ENCODE measurements at places on chromosomes 6 and 20.

DNA sequence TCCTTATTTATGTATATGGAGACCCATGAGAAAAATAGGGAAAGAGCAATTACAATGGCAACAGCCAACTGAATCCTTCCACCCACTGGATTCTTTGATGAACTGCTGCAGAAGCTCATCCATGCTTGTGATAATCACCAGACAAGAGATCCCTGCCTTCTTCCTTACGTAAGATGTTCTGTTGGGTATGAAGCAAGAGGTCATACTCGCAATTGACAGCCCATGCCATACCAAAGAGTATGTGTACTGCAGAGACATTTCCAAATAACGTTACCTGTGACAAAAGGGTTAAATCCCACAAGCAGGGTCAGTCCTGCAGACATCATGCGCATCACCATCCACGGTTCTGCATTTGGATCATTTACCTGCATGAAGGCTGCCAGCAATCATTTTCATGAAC lies 27.8 kb downstream of the ELOVL5 start:
- no peak for DNase-seq

- no peak for DNase-seq
These were observed 96.2 kb upstream of the MAP7 start for GRCh38 chr6:136646377-136646776.

DNA sequence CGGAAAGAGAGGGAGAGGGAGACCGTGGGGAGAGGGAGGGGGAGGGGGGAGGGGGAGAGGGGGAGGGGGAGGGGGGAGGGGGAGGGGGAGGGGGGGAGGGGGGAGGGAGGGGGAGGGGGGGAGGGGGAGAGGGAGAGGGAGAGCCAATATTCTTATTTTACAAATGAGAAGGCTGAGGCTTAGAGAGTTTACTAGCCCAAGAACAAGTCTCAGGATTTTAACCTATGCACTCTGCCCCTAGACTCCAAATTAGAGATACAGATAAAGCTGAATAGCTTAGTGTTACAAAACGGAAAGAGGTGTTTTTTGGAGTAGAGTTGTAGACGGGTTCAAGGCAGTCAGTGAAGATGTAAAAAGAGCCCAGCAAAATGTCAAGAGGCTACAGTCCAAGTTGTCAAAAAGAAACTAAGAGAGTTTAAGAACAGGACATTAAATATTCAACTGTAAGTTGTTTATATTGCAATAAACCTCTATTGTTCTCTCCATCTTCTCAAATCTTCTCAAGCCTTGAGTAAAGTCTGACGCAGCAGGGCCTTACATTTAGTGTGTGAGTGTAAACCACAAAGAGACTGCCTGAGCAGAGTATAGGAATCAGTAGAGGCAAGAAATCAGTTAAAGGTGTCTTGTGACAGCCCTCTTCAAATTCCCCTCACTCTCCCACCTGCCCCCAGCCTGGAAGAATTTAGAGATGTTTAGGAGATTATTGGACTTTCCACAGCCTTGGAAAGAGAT lies 34.9 kb upstream of the AKIRIN2 start:
- no peak for DNase-seq

DNA sequence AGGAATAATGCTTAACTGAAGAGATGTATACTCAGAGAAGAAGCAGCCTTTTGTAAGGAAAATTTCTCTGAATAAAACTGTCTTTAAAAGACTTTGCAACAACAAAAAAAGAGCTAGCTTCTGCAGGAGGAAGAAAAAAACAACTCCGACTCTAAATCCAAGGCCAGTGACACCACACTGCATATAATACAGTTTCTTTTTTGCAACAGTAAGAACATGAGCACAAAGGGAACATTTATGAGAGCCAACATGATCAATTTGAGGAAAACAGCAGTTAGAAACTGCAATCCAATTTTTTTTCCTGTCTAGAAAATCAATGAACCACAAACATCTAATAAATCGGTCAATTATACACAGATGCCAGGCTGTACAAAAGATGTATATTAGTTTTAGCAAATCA lies 42.9 kb upstream of the UST start:
- DNase-seq = no peak

DNA sequence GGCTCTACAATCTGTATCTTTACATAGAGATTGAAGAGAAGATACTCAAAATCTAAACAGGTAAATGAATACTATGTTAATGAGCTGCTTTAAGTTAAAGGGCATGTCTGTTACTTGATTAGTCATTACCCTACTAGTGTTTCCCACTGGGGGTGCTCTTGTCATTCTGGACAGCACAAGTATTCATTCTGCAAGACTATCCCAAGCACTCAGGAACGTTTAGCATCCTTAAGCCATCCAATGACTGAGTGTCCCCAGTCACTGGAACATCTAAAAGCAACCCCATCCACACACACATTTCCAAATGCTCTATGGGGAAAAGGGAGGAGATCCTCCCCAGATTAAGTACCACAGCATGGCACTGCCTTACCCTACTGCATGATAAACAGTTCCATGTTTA lies 25.7 kb downstream of the EZR start:
- no peak for DNase-seq

- DNase-seq = no peak
These were observed 129.5 kb downstream of the ASCC3 start for GRCh38 chr6:100751590-100751989.

DNA sequence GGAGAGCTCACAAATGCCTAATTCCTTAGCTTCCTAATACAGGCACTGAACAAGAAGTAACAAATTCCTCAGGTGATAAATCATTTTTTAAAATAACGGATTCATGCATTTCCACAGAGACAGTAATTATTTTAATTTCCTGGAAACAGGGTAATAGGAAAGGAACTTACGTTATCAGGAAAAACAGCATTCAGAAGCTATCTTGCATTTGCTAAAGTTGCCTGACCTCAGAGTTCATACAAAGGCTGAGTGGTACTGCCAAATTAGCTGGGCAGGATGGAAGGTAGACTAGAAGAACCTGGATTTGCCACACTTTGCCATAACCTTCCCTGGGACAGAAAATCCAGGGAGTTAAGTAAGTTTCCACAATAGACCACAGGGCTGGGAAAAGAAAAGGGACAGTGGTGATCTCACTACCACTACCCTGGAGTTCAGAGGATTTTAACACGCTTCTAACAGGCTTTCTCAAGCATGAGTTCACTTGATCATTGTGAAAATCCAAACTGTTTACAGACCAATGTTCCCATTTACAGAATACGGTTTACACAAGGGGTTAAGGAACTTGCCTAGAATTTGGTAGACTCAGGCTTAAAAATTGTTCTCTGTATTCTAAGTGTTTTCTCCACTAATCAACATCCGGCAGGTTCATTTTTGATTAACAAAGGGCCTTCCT lies 57.0 kb downstream of the KIF13A start:
- no peak for DNase-seq

DNA sequence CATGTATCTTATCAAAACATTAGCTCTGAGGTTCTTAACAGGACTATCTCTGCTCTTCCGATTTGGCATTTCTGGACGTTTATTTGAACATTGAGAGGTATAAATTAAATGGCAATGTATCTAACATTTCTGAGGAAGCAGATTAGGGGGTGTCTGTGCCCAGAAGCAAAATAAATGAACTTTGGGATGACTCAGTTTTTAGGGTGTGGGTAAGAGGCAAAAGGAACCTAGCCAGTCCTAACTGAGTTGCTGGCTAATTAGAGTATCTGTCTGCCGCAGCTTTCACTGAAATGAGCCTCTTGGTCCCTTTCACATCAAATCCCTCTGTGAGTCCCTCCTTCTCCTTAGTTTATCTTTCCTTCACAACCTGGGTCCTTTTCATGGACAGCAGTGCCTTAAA lies 1.1 kb downstream of the RNF144B start:
- no peak for DNase-seq

DNA sequence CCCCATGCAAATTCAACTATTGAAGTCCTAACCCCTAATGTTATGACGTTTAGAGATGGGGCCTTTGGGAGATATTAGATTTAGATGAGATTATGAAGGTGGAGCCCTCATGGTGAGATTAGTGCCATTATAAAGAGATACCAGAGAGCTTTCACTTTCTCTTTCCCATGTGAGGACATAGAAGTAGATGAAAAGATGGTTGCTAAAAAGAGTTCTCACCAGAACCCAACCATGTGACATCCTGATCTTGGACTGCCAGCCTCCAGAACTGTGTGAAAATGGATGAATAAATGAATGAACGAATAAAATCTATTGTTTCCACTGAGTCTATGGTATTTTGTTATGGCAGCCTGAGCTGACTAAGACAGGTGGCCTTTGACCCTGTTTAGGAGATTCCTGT lies 50.6 kb upstream of the FBXO30 start:
- DNase-seq = no peak

GRCh38 chr20:481167-481566 lies 18.8 kb upstream of the TBC1D20 start:
- no peak for DNase-seq

GRCh38 chr6:15458021-15458459 lies 204.8 kb downstream of the DTNBP1 start:
- DNase-seq = no peak

- no peak for DNase-seq
These were observed 484.7 kb downstream of the TFAP2B start for GRCh38 chr6:51303338-51303737.

GRCh38 chr6:47366335-47366890 lies 56.7 kb upstream of the TNFRSF21 start:
- no peak for DNase-seq

- no peak for DNase-seq
These were observed 42.7 kb downstream of the CD2AP start for GRCh38 chr6:47520282-47520681.

DNA sequence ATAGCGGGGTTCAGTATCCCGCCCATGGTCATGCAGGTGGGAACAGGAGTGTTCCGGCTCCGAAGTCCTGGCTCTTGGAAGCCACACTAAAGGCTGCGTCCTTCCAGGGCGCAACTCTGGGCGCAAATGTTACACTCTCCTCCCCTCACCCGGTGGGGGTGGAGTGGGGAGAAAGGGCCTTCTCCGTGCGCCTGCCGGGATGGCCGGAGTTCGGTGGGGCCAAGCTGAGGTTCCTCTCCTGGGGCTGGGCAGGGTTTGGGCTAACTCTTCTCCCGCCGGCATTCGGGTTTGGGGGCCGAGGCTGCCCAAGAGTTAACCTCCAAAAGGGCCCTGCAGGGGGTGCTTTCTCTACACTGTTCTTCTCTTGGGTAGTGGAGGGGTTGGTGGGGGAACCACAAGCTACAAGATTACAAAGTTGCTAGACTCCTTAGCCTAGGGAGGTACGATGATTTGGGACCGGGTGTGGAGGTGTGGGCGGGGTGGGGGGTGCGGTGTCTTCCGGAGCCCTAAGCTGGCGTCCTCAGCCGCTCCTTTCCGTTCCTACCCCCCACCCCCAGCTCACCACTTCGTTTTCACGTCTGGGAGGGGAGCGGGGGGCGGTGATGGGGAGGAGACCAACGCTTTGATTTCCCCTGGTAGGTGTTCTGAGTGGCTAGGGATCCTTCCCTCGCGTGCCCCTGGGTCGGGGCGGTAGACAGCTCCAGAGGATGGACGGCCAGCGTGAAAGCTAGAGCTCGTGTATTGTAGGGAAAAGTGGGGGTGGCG lies 12.3 kb downstream of the NRN1 start:
- no peak for DNase-seq

- DNase-seq = peak; percentile 62
These were observed 1.1 kb upstream of the RPS6KA2 start for GRCh38 chr6:166627875-166628801.

GRCh38 chr20:22512911-22513489 lies 71.4 kb downstream of the FOXA2 start:
- DNase-seq = no peak

GRCh38 chr6:168860341-168860740 lies 393.3 kb downstream of the THBS2 start:
- DNase-seq = no peak

DNA sequence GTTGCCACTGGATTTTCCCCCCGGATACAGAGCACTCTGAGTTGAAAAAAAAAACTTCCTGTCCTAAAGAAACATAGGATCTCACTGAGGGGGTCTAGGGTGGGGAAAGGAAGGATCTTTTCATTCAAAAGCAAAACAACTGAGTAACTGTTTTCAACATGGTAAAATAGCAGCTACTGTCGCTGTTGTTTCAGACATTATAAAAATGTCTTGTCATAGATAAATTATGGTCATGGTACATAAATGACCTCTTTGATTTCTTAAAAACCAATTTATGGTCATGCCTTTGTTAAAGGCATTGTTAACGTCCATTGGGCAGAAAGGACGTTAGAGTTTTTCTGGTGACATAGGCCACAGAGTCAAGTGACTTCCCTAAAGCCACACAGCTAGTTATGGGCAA lies 180.4 kb upstream of the DTNBP1 start:
- no peak for DNase-seq

DNA sequence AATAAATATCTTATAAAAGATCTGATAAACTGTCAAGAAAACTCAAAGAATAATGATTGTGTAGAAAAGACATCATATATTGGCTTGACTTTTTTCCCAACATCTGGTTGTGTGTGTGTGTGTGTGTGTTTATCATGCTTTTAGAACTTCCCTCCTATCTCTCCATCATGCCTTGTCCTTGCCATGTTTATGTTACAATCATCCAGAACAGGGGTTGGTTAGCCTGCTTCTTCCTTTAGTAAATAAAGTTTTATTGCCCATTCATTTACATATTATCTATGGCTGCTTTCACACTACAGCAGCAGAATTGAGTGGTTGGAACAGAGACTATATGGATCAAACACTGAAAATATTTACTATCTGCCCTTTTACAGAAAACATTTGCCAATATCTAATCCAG lies 52.8 kb upstream of the RIPOR2 start:
- DNase-seq = no peak

GRCh38 chr6:1596088-1596852 lies 13.4 kb upstream of the FOXC1 start:
- no peak for DNase-seq

- DNase-seq = no peak
These were observed 33.4 kb upstream of the MAS1L start for GRCh38 chr6:29521006-29521680.

GRCh38 chr20:9478771-9479170 lies 35.6 kb upstream of the LAMP5 start:
- no peak for DNase-seq

- no peak for DNase-seq
These were observed 275.6 kb downstream of the TENT5A start for GRCh38 chr6:81476881-81477280.

DNA sequence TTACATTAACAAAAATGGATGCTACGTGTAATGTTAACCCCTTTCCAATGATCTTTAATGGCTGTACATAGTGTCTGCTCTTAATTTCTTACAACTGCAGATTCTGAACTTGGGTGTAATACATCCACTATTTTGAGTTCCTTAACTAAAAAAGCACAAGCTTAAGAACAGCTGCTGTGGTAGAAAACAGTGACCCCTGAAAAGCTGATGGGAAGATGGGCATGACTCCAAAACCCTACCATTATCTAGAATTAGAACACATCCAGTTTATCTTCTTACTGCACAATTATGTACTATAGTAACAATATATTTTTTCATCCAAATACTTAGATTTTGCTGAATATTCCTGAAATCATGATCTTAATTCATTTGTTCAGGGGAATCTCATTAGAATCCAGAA lies 49.3 kb downstream of the LYRM4 start:
- DNase-seq = no peak

GRCh38 chr6:33664506-33665057 lies 43.5 kb downstream of the ITPR3 start:
- no peak for DNase-seq

All from substantia nigra (tissue), 51 donors.